NCI-H1436 treated with DMSO at 0.1 percent for 48 hours (cell line): ENCODE measurements at places on chromosomes 4 and X.

DNA sequence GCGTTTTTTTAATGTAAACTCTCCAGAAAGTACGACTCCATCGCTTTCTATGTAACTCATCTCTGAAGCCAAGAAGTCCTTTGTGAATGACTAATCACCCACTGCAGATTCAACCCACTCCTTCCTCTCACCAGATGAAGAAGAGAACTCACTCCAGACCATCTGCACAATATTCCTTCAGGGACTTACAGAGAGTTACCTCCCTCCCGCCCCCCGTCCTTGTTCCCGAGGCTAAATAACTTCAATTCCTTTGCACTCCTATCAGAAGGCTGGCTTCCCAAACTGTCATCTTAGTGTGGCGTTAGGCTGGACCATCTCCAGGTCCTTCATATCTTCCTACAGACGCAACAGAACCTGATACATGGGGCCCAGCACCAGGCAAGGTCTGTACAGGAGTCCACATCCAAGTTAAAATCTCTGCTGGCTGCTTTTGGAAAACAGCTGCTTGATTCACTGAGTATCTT lies 82.4 kb downstream of the AFAP1 start:
- DNase-seq: no peak

DNA sequence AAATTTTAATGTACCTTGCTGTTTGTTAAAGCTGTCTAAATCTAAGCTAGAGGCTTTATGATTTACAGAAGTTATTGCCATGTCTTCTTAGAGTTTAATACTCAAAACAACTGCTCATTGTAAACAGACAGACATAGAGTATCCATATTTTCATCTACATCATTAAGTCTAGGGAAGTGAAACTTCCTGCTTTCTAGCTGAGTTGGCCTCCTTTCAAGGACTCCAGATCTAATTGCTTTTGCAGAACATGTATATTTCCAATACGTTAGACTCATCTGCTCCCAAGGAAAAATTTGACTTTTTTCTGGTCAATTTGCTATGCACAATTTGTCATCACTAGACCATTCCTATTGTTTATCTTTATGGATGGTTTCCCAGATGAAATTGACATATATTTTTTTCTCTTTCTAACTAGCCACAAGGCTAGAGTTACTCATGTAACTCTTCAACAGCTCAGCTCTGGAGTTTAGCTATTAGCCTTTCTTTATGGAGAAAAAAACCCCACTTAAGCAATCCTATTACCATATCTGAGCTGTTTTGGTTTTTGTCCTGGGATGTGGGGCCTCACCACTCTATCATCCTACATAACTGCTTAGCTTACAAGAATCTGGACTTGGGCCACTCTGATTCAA lies 122.9 kb downstream of the PPA2 start:
- DNase-seq: no peak

GRCh38 chr4:54958236-54958635 lies 167.2 kb downstream of the KDR start:
- no peak for DNase-seq

GRCh38 chr4:89300499-89300898 lies 7.1 kb downstream of the GPRIN3 start:
- no peak for DNase-seq

- DNase-seq: no peak
These were observed 76.6 kb downstream of the PTPN13 start for GRCh38 chr4:86670756-86671155.

- DNase-seq: no peak
These were observed 109.9 kb upstream of the DUSP21 start for GRCh38 chrX:44733931-44734330.

- no peak for DNase-seq
These were observed 254.2 kb upstream of the NWD2 start for GRCh38 chr4:36990128-36990872.

- DNase-seq: no peak
These were observed 335.8 kb upstream of the F9 start for GRCh38 chrX:139194571-139195280.

- DNase-seq: no peak
These were observed 24.3 kb downstream of the GRSF1 start for GRCh38 chr4:70815370-70815769.

- DNase-seq: no peak
These were observed 6.8 kb downstream of the MECP2 start for GRCh38 chrX:154090731-154091130.
